ENCODE measurements at places on chromosomes 16 and 17. TPM values are rescaled to one million over a fixed set of nuclear protein-coding genes. Genes with fewer than 3 reads are reported as not detected.
A peak's percentile ranks its signal among the peaks of the same experiment; 100 is the strongest.

DNA sequence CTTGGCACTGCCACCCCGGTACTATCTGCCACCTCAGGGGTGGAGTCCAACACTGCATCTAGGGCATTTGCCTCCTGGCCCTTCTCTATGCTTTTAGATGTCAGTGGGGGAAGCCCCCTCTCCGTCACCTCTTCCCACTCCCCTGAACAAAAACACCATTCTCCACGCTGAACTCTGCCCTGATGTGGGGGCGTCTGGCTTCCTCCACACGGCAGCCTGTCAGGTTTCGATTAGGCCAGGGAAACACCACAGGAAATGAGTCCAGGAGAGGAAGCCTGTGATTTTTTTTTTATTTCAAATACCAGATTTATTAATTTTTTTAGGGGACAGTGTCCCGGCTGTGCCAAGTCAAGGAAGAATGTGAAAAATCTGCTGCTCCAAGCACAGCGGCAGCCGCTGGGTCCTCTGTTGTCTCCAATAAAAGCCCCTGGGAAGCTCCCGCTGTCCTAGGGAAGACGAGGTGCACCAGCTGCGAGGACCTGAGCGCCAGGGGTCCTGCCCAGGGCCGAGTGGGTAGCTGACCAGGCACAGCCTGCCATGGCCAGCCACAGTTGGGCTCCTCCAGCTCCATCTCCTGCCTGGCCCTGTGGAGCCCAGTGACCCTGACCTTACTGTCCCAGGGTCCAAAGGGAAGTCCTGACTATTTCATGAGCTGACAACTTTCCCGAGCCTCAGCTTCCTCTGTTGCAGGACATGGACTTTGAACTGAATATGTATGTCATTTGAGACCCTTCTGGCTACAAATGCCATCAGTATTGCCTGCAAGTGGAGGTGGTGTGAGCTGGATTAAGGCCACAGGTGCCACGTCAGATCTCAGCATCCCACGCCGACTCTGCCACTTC lies 336.7 kb downstream of the FOXL1 start:
- no peak for DNase-seq

DNA sequence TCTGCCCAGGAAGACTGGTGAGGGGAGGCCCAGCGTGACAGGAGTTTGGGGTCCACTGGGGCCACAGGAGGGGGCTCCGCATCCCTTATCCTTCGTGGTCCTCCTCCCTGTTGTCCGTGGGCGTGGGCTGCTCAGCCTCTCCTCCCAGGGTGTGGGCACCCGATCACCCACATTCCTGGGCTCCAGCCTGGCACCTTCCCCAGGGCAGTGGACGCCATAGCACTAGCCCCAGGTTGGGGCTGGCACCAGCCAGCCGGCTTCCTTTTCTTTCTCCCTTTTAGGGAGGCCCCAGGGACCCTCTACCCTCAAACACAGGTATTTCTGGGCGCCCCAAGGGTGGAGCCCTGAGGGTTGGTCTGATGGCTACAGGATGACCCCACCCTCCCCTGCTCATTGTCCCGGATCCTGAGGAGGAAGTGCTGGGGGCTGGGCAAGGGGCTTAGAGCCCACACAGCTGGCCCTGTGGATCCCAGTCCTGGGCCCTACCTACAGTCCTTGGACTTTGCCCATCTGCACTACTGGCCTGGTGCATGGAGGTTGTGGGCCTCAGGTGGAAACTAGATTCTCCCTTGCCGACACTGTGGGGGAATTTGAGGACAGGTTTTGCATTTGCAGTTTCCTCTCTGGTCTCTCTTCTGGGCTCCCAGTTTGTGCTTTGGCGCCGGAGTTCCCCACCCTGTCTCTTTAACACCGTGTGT lies 1.1 kb downstream of the KIF1C start:
- no peak for DNase-seq

DNA sequence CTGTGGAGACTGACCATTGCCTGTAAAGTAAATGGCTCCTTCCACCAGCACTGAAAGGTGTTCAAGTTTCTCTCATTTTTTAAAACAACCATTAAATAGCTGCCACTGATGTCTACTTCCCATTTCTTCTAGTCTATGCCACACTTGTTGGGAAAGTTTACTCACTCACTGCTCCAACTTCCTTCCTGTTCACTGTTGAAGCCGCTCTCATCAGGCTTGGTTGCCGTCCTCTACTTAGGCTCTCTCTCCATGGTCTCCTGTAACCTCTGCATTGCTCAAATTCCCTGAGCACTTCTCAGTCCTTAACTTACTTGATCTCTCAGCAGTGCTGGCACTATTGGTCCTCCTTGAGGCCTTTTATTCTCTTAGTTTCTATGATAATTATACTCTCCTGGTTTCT lies 32.4 kb downstream of the SNX11 start:
- no peak for DNase-seq

DNA sequence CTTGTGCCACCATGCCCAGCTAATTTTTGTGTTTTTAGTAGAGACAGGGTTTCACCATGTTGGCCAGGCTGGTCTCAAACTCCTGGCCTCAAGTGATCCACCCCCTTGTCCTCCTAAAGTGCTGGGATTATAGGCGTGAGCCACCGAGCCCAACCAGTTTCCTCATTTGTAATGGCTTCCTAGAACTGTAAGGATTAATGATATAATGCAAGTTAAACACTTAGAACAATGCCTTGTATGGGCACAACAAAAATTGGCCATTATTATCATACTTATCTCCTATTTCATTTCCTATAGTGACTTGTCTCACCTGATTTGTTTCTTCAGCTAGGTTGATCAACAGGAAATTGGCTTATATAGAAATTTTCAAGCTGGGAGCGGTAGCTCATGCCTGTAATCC lies 14.1 kb downstream of the TUBD1 start:
- no peak for DNase-seq

- peak; percentile 38 for DNase-seq
These were observed 22.2 kb downstream of the TRPV3 start for GRCh38 chr17:3535253-3535995.

CTRB2 gene
- not detected for total RNA-seq

C1QTNF8 gene
- total RNA-seq, result not detected

- DNase-seq, result no peak
These were observed 110.1 kb downstream of the IRX3 start for GRCh38 chr16:54176376-54176901.

DNA sequence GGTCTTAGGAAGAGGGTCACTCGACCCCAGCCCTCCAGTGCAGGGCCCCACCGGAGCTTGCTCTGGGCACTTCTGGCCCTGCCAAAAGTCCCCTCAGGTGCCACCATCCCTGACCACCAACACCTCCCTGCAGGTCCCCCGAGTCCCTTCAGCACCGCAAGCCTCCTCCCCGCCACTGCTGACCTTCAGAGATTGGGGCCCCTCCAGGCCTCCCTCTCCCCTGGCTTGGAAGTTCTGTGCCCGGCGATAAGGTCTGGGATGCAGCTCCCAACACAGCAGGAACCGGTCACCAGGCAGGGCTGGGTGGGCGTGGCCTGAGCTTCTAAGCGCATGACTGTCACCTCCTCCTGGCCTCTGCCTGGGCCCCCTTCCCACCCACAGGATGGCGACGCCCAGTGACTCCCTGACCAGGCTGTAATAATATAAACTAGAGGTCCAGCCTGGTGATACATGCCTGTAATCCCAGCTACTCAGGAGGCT lies 11.2 kb downstream of the PIEZO1 start:
- DNase-seq, result no peak

GRCh38 chr17:35742896-35743477 lies 10.1 kb downstream of the GAS2L2 start:
- no peak for DNase-seq

UTP4 gene
- total RNA-seq, result 30.9 TPM

DNA sequence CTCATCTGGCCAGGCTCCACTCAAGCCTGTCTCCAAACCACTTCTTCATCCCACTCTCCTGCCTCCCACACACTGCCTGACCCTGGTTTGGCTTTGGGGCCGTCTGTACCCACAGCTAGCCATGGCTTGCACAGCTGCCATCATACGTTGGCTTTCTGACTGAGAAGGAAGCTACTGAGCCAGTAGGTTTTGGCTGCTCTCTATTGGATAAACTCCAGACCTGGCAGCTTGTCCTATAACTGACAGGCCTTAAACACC lies 3.9 kb downstream of the MIF4GD start:
- no peak for DNase-seq

DNA sequence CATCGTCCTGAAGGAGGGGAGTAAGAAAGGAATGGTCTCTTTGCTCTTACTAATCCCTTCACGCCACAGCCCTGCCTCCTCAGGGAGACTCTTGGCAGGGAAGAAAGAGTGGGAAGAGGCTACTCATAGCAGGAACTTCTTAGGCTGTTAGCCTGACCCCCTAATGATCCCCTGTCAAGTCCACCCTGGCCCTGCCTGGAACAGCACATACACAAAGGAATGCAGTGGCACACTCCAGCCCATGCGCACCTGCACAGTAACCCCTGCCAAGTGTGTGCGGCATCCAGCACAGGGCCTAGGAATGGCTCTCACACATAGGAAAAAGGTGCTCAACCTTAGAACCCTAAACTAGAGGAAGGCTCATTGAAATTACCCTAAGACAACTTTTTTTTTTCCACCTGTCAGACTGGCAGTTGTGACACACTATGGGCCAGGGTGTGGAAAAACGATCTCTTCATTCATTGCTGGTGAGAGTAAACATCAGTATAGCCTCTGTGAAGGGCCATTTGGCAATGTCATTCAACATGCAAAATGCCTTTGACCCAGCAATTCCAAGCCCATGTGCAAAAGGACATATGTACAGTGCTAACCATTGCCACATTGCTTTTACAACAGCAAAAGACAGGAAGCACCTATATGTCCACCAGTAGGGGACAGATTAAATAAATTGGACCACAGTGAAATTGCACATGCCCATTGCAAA lies 50.1 kb downstream of the PIMREG start:
- DNase-seq, result no peak

DNA sequence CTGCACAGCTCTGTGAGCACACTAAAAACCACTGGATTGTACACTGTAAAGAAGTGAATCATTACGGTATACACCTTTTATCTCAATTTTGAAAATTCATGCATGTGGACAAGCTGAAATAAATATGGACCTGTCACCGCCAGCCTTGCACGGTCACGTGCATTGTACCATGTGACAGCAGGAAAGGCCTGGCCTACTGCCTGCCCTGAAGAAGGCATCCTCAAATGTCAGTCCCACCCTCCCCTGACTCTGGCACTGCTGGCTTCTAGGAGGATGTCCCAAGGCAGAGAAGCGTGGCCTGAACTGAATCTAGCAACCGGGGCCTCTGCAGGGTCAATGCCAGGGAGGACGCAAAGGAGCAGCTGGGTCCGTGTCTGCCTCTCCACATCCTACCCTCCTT lies 34.6 kb downstream of the SLC38A8 start:
- DNase-seq, result no peak

DNA sequence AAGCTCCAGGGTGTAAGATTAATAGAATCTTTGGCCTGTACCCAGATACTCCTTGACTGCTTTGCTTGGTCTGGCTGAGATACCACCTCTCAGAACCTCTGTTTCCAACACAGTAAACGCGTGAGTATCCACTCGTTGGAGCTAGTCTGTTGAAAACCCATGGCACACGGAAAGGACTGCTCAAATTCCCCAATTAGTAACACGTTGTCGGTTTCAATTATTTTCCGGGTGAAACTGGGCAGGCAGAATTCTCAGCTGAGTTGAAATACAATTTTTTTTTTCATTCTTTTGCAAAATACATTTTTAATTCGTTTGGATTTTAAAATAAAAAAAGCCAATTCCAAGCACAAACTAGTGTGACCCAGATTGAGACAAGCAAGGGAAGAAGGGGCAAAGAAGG lies 120.5 kb downstream of the MAF start:
- no peak for DNase-seq

MGAT5B gene
- total RNA-seq, result 23.7 TPM

DNA sequence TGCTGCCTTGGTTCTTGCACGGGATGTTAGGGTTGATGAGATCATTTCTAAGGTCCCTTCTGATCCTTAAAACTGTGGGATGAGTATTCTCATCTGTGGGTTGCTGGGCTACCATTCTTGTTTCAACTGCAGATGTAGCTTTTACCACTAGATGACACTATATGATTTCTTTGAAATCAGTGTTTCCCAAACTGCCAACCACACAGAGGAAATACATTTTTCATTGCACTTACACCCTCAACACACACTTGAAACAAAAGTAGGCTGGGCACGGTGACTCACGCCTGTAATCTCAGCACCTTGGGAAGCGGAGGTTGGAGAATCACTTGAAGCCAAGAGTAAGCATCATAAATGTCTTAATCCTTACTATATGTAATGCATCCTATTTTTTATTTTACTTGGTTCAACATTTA lies 15.3 kb downstream of the LCMT1 start:
- DNase-seq, result peak; percentile 16

PIPOX gene
- 4.1 TPM for total RNA-seq

DNA sequence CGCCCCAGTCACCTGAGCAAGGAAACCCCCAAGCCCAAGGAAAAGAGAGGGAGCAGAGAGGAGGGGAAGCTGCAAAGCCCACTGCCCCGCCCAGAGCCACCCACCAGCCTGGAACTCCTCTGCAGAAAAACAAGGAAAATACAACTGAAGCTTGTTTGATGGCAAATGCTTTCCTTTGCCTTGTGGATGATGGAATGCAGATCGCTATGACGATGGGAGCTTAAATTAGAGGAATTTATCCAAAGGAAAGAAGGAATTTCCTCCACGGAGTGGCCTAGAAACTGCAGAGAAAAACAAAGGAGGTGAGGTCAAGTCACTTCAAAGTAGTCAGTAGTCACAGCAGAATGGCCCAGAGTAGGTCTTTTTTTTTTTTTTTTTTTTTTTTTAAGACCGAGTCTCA lies 31.5 kb upstream of the ASGR2 start:
- DNase-seq, result no peak

GRCh38 chr16:1367486-1368174 lies 15.9 kb downstream of the GNPTG start:
- DNase-seq, result no peak

GRCh38 chr17:5784791-5785190 lies 200.5 kb upstream of the NLRP1 start:
- no peak for DNase-seq

PDIA2 gene
- 6.4 TPM for total RNA-seq

NTN1 gene
- 1.1 TPM for total RNA-seq

TMEM11 gene
- 11.2 TPM for total RNA-seq

RND2 gene
- 3.6 TPM for total RNA-seq

DNA sequence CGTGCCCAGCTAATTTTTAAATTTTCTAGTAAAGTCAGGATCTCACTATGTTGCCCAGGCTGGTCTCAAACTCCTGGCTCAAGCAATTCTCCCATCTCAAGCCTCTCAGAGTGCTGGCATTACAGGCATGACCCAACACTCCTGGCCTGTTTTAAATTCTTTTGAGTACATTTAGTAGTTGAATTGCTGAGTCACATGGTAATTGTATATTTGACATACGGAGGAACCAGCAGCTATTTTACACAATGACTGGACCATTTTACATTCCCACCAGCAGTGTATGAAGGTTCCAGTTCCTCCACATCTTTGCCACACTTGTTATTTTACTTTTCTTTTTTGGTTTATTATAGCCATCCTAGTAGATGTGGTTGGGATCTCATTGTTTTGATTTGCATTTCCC lies 43.6 kb downstream of the RHOT1 start:
- DNase-seq, result no peak

DNA sequence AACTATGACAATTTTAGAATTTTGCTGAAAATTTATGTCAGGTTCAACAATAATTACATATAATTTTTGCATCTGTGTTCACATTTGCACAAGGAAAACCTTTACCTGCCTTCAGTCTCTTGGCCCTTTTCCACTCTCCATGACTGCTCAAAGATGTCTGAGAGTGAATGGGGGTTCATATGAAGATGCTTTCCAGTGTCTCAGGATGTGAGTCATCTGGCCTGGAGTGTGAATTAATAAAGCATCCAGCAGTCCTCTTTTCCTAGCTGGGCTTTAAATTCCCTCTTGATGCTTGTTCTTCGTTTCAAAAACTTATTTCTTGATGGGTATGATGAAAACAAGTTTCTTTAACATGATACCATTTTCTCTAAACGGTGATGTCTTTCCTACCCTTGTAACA lies 99.9 kb downstream of the CDK5R1 start:
- DNase-seq, result no peak

GRCh38 chr17:78255029-78255656 lies 23.7 kb downstream of the TMEM235 start:
- no peak for DNase-seq
